Central memory CD4-positive, alpha-beta T cell (primary cell): ENCODE measurements at places on chromosomes 1 and 21.

DNA sequence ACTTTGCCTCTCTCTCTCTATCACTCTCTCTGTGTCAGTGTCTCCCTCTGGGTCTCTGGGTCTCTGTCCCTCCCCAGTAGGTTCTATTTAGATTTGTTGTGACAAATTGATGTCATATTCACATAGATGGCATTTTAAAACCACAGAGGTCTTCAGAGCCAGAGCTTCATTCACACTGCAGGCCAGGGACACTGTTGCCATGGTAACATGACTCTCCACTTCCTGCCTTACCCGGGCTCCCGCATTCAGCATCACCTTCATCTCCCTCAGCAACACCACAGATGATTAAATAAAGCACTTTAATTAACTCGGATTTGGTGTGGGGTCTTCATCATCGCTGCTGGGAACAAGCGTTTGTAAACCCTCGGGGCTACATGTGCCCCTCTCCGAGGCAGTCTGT lies 132.6 kb downstream of the ETS2 start:
- DNase-seq, result no peak

GRCh38 chr1:98700228-98700627 lies 38.7 kb downstream of the SNX7 start:
- no peak for DNase-seq

GRCh38 chr1:228341450-228341813 lies 65.2 kb downstream of the TRIM11 start:
- no peak for DNase-seq

- peak; percentile 38 for DNase-seq
These were observed 10.4 kb upstream of the GALE start for GRCh38 chr1:23810818-23811540.

DNA sequence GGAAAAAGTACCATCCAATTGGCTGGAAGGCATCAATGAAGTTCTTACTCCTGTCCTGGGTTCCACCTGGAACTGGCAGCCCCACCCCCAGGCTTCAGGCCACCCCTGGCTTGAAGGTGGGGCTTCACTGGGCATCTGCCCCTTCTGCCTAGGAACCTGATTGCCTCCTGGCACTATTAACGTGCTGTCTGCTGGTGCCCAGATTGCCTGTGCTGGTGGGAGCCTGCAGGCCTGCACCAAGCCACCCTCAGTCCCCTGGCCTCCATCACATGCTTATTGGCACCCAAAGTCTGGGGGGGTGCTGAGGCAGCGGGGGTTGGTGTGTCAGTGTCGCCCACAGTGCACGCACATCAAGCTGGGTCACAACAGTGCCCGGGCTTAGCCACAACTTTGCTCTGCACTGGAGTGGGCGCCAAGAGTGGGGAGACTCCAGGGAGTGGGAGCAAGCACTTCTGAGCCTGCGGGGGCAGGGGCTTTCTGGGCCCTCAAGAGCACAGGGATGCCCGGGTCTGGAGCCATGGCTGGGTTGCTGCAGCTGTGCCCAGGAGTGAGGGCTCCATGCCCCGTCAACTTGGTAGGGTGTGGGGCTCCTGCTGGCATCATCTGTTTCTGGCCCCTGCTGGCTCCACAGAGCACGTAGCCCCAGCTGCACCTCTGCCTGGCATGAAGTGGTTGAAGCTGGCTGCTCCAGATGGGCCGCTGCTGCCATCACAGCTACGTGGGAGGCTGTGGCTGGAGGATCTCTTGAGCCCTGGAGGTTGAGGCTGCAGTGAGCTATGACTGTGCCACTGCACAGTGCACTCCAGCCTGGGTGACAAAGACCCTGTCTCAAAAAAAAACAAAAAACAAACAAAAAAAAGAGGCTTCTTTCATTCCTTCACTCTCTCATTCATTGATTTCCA lies 4.1 kb upstream of the LSM10 start:
- DNase-seq, result no peak

DNA sequence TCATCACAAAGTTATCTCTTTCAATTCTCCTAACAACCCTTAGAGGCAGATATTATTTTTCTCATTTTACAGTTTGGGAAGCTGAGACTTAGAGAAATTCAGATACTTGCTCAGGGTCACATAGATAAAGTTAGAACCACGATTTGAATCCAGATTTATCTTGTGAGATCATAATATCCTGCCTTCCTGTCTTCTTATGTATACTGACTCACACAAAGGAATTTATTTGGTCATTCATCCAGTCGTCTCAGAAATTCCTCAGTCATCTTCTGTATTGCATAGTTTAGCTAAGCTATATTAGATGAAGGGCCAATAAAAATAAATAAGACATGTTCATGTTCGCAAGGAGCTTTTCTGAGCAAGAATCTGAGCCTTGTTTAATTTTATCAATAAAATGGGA lies 35.8 kb upstream of the RUNX1 start:
- DNase-seq, result no peak

GRCh38 chr1:41350055-41350378 lies 11.2 kb upstream of the FOXO6 start:
- DNase-seq, result no peak

GRCh38 chr1:178037510-178038253 lies 56.2 kb upstream of the RASAL2 start:
- DNase-seq, result no peak

GRCh38 chr1:84365225-84366221 lies 32.8 kb upstream of the DNASE2B start:
- no peak for DNase-seq

DNA sequence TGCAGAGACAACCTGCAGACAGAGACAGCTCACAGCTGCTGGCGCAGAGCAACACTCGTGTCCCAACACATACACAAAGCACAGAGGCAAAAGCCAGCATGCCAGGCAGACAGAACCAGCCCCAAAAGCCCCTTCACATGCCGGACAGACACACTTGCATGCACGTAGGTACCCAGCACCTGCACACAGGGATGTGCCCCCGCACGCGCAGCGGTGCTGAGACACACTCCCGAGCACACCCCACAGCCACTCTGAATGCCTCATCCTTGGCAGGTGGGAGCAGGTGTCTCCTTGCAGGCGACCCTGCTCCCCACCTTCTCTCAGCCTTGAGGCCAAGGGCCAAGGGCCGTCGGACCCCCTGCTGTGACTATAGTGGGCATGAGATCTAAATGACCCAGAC lies 41.2 kb upstream of the ZC3H12A start:
- no peak for DNase-seq

DNA sequence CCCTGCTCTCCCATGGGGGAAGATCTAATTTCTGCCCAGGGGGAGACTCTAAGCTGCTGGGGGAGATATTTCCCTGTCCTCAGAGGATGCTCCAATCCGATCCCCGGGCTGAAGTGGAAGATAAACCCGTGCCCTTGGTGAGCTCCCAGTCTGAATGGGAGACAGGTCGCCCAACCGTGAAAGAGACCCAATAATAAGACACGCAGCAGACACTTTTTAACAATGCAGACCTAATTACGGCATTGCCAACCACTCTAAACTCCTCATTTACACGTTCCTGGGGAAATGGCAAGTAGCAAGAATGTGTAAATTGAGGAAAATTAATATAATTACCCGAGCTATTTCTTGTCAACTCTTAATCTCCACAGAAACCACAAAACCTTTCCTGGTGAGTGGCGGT lies 48.7 kb upstream of the ACTL8 start:
- DNase-seq, result no peak

- peak; percentile 64 for DNase-seq
These were observed 44.0 kb downstream of the YARS1 start for GRCh38 chr1:32773018-32773763.

DNA sequence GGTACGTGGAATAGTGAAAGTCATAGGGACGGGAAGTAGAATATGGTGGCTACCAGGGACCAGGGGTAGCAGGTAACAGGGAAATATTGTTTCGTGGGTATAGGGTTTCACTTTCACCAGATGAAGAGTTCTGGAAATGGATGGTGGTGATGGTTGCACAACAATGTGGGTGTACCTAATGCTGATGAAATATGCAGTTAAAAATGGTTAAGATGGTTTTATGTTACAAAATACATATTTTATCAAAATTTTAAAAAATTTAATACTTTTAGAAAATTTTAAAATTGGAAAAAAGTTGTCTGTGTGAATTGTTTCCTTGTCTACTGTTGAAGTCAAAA lies 55.5 kb upstream of the TLR5 start:
- DNase-seq, result no peak

DNA sequence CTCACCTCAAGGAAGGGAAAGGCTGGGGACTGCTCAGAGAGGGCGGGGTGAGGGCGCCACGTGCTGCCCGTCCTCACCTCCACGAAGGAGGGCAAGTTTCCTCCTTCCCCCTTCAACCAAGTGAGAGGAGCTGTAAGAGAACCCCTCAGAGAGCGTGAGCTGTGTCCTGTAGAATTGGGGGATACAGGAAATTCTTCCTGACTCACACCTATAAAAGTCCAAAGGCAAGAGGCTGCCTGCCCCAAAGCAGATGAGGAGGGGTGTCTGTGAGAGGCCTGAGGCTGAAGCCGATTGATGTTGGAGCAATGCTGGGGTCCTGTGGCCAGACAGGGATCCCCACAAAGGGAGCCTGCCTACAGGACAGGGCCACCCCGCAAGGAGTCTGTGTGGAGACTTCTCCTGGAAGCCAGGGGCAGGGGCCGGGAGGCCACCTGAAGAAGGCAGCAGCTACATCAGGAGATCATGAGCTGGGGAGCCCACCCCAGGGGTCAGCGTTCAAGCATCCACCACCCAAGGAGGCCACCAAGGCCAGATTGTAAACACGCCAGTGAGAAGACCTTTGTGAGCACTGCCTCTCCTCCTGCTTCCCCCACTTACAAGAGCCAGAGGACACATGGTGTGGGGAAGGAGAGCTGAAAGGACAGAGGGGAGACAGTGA lies 27.7 kb downstream of the S100A6 start:
- DNase-seq, result no peak

DNA sequence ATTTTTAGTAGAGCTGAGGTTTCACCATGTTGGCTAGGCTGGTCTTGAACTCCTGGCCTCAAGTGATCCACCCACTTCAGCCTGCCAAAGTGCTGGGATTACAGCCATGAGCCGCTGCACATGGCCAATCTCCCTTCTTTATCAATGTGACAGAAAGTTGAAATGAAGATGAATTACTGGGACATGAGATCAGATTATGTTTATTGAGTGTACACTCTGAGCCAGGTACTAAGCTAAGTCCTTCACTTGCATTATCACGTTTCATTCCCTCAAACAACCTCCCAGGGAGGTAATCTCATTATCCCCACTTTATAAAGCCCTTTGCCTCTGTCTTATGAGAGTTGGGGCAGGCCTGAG lies 6.3 kb upstream of the CHI3L2 start:
- DNase-seq, result no peak

GRCh38 chr1:236997361-236997760 lies 6.9 kb downstream of the MT1HL1 start:
- DNase-seq, result no peak

- DNase-seq, result peak; percentile 16
These were observed 642 bp downstream of the HCRTR1 start for GRCh38 chr1:31617916-31618746.

GRCh38 chr1:31579374-31579773 lies 3.1 kb downstream of the TINAGL1 start:
- DNase-seq, result no peak

GRCh38 chr1:184176058-184176457 lies 124.5 kb downstream of the TSEN15 start:
- no peak for DNase-seq

GRCh38 chr21:22138297-22139016 lies 1140.2 kb downstream of the NCAM2 start:
- no peak for DNase-seq
